Activated CD8-positive, alpha-beta memory T cell treated with anti-CD3 and anti-CD28 coated beads, Interleukin-2, amount 10 ng/mL, durations not matched to agents 7 days and 5 days (primary cell): ENCODE measurements at places on chromosomes 7 and 10.

- no peak for DNase-seq
- H3K27me3 ChIP-seq, result no peaks in the 10 kb centered on the region
- no peak overlapping the region for H3K4me3 ChIP-seq
Observed at GRCh38 chr7:103680161-103681144, 234.4 kb upstream of the SLC26A5 start.

DNA sequence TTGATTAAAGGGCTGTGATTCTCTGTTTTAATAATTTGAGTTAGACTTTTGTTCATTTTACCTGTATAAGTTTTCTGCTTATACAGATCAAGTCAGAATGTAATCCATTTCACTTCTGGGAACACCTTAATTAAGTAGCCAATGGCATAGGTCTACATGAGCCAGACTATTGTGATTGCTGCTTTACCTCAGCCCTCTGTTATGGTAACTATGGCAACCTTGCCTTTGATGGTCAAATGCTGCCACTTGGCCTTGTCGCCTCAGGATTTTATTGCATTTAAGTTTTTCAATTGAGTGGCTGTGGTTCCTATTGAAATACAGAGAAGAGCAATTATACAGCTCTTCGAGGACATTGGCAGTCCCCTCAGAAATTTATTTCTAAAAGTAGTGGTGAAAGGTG lies 64.3 kb upstream of the TMEM106B start:
- no peaks in the 10 kb centered on the region for H3K36me3 ChIP-seq
- no peak overlapping the region for H3K4me3 ChIP-seq
- H3K27me3 ChIP-seq, result peaks cover 2% of the 10 kb centered on the region
- H3K27ac ChIP-seq, result no peak overlapping the region
- no peak for DNase-seq

DNA sequence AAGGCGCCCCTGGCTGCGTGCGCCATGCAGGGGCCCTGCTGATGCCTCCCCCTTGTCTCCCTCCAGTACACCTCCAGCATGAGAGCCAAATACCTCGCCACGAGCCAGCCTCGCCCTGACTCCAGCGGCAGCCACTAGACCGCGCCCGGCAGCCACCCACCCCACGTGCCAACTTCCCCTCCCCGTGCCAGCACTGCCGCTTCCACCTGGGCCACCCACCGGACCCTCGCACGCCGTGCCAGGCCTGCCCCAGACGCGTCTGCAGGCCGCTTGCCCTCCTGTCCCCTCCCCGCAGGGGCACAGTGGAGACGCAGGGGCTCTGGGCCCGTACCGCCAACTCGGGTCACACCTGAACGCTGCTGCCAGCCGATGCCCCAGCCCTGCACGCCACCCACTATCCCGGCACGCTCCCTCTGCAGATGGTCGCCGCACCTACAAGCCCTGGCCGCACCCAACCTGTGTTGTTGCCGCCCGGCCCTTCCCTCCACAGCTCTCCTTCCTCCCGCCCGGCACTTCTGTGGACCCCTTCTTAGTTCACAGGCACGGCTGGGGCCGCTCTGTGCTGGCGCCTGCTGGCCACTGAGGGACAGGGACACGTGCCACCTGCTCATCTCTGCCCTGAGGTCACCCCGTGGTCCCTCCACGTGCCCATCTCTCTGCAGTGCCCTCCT lies 26.3 kb upstream of the AMZ1 start:
- H3K4me3 ChIP-seq, result no peak overlapping the region
- peaks cover 3% of the 10 kb centered on the region for H3K27me3 ChIP-seq
- no peak for DNase-seq
- H3K4me1 ChIP-seq, result peaks cover 6% of the 10 kb centered on the region
- H3K27ac ChIP-seq, result no peak overlapping the region

- peak; percentile 51 for DNase-seq
- H3K4me3 ChIP-seq, result peak overlapping the region; percentile 85
- H3K27me3 ChIP-seq, result no peaks in the 10 kb centered on the region
- H3K27ac ChIP-seq, result peak overlapping the region; percentile 86
Observed at GRCh38 chr10:42783181-42783549, 570 bp downstream of the BMS1 start.
